Dermis lymphatic vessel endothelial cell (primary cell): ENCODE measurements at places on chromosomes 6 and 20. TPM values are rescaled to one million over a fixed set of nuclear protein-coding genes. Genes with fewer than 3 reads are reported as not detected.

Gene BIRC7
- total RNA-seq = under 0.01 TPM in 1 of 2 replicates, not detected in the other

Gene MAPK13
- total RNA-seq = 3.4 and 5.5 TPM in 2 replicates

Gene ATP9A
- 60.3 and 68.5 TPM in 2 replicates for total RNA-seq

Gene ELOVL4
- total RNA-seq = 0.11 and 0.60 TPM in 2 replicates

Gene FOXP4
- total RNA-seq = 3.8 and 3.9 TPM in 2 replicates

Gene PCK1
- total RNA-seq = not detected in 2 replicates

Gene HLA-DPA1
- total RNA-seq = 4.6 and 6.9 TPM in 2 replicates

Gene PLTP
- 1.4 and 2.2 TPM in 2 replicates for total RNA-seq

Gene CLVS2
- total RNA-seq = not detected in 2 replicates

Gene GNAS
- 312 TPM in 2 replicates for total RNA-seq

Gene TNFAIP3
- 2.8 and 3.4 TPM in 2 replicates for total RNA-seq

Gene LAMP5
- total RNA-seq = 6.3 and 7.8 TPM in 2 replicates

Gene ID4
- 0.17 and 0.76 TPM in 2 replicates for total RNA-seq

Gene BPIFB2
- not detected in 2 replicates for total RNA-seq

Gene NR2E1
- total RNA-seq = not detected in 2 replicates

Gene LGSN
- total RNA-seq = not detected in 2 replicates
